ENCODE measurements at places on chromosomes 2 and 18.

- DNase-seq: no peak
These were observed 94.1 kb upstream of the MGAT4A start for GRCh38 chr2:98825020-98825350.

DNA sequence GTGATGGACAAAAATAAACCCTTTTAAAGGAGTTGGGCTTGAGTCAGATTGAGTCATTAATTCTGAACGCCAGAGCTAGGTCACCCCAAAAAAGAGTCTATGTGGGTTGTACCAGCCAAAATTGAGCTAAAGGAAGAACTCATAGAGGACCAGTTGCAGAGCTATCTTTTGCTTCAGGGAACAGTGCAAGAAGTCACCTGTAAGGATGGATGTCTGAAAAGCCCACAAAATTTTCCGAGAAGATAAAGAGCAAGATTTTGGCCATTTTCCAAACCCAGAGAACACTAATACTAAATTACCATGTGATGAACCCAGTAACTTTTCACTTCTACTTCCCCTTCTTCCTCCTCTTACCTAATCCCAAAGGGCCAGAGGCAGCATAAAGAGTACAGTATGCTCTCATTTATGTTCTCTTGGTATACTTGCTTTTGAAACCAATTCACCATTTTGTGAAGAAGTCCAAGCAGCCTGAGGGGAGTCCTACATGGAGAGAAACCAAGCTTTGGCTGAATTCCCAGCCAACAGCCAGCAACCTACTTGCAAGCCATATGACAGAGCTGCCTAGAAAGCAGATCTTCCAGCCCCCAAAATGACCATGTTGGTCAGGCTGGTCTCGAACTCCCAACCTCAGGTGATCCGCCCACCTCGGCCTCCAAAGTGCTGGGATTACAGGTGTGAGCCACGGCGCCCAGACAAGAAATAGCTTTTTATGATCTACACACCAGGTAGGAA, 551.7 kb downstream of the SATB2 start:
- no peak for DNase-seq

GRCh38 chr2:44087714-44088092, 81.0 kb upstream of the PPM1B start:
- DNase-seq: no peak

DNA sequence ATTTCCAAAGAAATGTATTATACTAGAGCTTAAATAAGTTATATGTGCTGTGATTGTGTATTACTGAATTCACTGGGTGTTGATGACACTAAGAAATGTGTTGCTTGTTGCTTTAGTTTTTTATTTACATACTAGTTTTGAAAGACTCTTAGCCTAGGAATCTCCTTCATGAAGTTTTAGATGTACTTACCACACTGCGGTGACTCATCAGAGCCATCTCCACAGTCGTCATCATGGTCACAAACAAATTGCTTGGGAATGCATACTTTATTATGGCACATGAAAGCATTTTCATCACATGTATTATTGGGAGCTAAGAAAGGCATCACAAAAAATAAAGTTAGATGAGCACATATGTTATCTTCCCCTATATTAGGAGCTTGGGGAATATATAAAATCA, 1624.2 kb downstream of the LRP1B start:
- no peak for DNase-seq

GRCh38 chr2:38492042-38492615, 110.6 kb downstream of the HNRNPLL start:
- DNase-seq: no peak

GRCh38 chr2:178484245-178485041, 4.2 kb downstream of the PLEKHA3 start:
- DNase-seq: no peak

DNA sequence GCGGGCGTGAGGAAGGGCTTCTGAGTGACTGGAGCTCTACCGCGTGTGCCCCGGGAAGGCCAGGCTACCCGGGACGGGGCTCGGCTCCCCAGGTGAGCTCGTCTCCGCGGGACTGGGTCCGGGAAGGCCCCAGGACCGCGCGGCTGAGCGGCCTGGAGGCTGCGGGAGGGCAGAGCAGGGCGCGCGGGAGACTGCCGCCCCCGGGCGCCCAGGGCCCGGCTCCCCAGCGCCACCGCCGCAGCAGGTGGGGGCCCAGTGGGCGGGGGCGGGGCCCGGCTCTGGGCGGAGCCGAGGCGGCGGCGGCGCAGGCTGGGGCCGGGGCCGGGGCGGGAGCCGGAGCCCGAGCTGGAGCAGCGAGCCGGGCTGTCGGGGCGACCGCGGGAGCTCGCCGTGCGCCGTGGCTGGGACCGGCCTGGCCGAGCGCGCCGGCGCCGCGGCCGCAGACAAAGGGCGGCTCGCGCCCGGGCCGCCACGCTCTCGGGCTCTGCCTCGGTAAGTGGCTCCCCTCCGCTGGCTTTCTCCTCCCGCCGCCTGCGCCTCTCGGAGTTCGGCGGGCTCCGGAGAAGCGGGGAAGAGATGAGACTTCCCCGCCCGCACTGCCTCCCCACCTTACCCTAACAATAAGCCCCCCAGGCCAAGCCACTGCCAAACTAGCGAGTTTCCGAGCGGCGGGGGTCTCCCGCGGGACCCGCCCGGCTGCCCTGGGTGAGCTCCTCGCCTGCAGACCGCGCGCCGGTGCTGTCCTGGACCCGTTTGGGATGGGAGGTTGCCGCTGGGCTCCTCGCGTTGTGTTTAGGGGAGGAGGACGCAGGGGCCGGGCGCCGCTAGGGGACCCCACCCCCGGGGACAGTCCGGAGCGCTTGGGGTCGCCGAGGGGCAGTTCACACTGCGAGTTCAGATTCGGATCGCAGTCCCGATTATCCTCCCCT, at the start of gene MAPK4:
Gene MAPK4 (plus strand): TSS at position 336 of the 929 bp plus-strand sequence. CDS start 103,872 bp downstream, outside the sequence.
- DNase-seq: no peak

GRCh38 chr18:23238651-23239349, 103.5 kb downstream of the CABLES1 start:
- no peak for DNase-seq

DNA sequence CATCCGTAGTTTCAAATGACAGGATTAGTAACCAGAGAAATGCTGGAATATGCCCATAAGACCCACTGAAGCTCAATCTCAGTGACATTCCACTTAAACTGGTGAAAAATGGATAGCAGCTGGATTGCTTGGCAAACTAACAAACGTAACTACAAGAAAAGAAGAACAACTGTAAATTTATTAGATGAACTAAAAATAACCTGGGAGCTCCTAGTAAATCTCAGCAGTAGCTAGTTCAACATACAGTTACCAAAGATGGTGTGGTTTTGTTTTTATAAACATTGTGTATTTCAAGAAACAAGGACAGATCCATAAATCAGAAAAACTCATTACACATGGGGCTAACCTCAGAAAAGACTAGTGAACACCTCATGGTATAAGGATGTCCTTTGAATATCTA, 531.9 kb downstream of the XIRP2 start:
- DNase-seq: no peak

DNA sequence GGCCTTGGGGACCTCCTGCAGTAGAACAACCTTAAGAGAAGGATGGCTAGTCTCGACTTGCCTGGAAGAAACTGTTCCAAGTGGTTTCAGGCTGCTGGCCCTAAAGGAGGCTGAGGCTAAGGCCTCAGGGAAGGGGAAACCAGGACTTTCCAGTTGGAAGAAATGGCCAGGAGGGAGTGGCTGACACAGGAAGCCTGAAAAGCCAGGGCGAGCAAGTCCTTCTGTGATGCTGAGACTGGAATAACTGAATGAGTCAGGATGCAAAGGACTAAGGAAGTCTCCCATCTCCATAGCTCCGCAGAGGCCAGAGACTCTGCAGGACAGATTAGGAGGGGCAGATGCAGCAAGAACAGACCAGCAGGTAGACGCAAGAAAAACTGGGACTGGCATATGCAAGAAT, 7.4 kb downstream of the HTRA2 start:
- no peak for DNase-seq

DNA sequence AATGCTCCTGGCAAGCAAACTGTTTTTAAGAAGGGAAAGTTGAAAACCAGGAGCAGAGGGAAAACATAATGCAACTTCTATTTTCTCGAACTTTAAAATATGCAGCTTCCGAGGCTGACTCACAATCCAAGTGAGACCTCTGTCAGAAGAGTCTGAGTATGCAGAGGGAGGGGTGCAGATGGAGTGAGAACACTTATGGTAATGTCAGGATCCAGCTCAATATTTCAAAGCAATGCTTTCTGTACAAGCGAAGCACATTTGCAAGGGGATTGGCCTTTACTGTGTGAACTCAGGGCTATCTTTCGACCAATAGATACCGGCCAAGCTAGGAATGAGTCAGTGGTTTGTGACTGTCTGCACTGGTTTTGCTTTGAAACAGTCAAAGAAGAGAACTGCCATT, 242.7 kb downstream of the CNTNAP5 start:
- DNase-seq: no peak

- no peak for DNase-seq
These were observed 158.9 kb downstream of the CCDC148 start for GRCh38 chr2:158297606-158298005.

DNA sequence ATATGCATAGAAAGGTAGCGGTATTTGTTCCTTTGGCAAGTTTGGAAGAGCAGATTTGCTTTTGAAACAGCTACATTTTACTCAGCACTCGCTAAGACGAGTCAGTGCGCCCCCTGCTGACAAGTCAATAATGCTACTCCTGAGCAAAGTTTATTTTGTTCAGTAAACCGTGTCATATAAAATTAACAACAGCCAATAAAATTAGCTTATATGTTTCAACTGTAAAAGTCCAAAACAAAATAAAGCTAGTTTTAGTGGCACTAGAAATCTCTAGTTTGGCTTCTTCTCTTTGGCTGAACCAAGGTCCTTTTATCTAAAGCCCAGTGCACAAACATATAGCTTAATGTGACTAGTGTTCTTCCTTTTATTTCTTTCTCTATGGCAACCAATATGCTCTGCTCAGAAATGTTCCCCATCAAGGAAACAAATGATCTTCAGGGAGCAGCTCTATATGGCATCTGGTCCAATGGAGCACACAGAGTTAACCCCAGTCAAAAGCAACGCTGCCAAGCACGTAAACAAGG, 4.2 kb upstream of the POU3F3 start:
- peak; percentile 62 for DNase-seq

- no peak for DNase-seq
These were observed 28.6 kb downstream of the ITM2C start for GRCh38 chr2:230893338-230893737.

GRCh38 chr2:62361964-62362363, 144.0 kb downstream of the TMEM17 start:
- DNase-seq: no peak
